Endodermal cell (in vitro differentiated cells): ENCODE measurements at places on chromosomes 6 and 20. TPM values are rescaled to one million over a fixed set of nuclear protein-coding genes. Genes with fewer than 3 reads are reported as not detected.

The PDE7B gene
- 0.16 and 0.26 TPM in 2 replicates for total RNA-seq

The NHLRC1 gene
- total RNA-seq = 0.70 and 0.88 TPM in 2 replicates

The SUMO4 gene
- 0.97 to 2.1 TPM (median 1.3 TPM) in 3 replicates for total RNA-seq

- no peaks in the 10 kb centered on the region for H3K27me3 ChIP-seq
- H3K36me3 ChIP-seq = no peaks in the 10 kb centered on the region
- peaks cover 6% of the 10 kb centered on the region for H3K4me1 ChIP-seq
- H3K4me3 ChIP-seq = no peak overlapping the region
- DNase-seq = no peak
Measured at GRCh38 chr6:148888856-148889255, 142.0 kb downstream of the UST start.

The AKIRIN2 gene
- 70.4 and 78.4 TPM in 2 replicates for total RNA-seq

DNA sequence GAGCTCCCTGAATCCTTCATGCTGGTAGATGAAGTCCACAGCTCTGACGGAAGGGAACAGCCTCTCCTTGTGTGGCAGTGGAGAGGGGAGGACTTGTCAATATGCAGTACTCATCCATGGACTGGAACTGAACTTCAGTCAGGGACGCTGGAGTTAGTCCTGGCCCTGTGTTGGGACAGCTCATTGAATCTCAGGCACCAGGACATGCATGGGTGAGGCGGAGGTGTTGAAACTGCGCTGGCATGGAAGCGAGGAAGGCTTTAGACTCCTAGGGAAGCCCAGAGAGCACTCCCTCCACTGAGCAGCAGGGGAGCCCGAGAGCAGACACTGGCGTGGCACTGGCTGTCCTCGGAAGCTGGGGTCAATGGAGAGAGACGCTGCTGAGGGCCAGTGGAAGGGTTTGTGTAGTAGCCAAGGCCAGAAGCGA is 161.3 kb upstream of the GGTLC1 start:
- H3K27me3 ChIP-seq = no peaks in the 10 kb centered on the region
- DNase-seq = peak; percentile 91
- H3K36me3 ChIP-seq = no peaks in the 10 kb centered on the region

DNA sequence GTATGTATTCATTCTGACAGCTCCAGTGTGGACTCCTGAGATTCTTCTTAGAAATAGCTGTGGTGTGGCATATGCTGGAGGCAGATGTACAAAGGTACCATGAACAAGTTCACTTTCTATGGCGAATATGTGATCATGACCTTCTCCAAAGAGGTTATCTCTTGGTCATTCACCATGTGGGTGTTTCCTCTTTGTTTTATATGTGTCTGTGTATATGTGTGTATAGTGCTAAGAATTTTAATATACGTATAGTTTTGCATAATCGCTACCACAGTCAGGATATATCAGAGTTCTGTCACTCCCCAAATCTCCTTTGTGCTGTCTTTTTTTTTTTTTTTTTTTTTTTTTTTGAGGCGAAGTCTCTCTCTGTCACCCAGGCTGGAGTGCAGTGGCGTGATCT is 47.1 kb downstream of the PHACTR2 start:
- DNase-seq = no peak
- no peaks in the 10 kb centered on the region for H3K27me3 ChIP-seq
- peaks cover 90% of the 10 kb centered on the region for H3K36me3 ChIP-seq
- H3K27ac ChIP-seq = no peak overlapping the region
- H3K4me3 ChIP-seq = no peak overlapping the region

GRCh38 chr6:41426438-41426851 is 91.0 kb downstream of the NCR2 start:
- peak; percentile 80 for DNase-seq
- no peaks in the 10 kb centered on the region for H3K36me3 ChIP-seq
- H3K27me3 ChIP-seq = peaks cover 72% of the 10 kb centered on the region

The NAA20 gene
- 35.1 and 39.4 TPM in 2 replicates for total RNA-seq

- no peaks in the 10 kb centered on the region for H3K36me3 ChIP-seq
- H3K27me3 ChIP-seq = no peaks in the 10 kb centered on the region
- H3K4me1 ChIP-seq = no peaks in the 10 kb centered on the region
- peak; percentile 78 for DNase-seq
Measured at GRCh38 chr20:48603116-48603818, 224.5 kb downstream of the PREX1 start.

GRCh38 chr6:4896401-4896800 is 107.4 kb downstream of the RPP40 start:
- peaks cover 42% of the 10 kb centered on the region for H3K36me3 ChIP-seq
- H3K27ac ChIP-seq = peak overlapping the region; percentile 38
- H3K4me1 ChIP-seq = no peaks in the 10 kb centered on the region
- no peak overlapping the region for H3K4me3 ChIP-seq
- no peaks in the 10 kb centered on the region for H3K27me3 ChIP-seq
- no peak for DNase-seq

DNA sequence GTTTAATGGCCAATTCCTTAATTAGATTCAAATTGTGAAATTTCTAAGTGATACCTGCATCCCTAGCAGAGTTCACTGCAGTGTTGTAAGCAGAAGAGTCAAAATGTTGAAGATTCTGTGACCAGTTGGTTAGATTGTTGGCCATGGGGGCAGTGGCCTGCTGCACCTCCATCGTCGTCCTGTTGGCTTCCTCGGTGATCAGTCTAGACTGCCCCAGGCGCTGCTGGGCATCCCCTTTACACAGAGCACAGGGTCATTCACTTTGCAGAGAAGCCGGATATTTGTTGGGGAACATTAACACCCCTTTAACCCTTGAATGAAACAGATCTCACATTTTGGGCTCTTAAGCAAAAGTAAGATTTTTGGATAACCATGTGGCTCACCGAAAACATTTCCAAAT is 60.7 kb downstream of the FAM229B start:
- no peak overlapping the region for H3K4me3 ChIP-seq
- DNase-seq = no peak
- H3K27me3 ChIP-seq = no peaks in the 10 kb centered on the region
- no peaks in the 10 kb centered on the region for H3K36me3 ChIP-seq
- no peak overlapping the region for H3K27ac ChIP-seq
- no peaks in the 10 kb centered on the region for H3K4me1 ChIP-seq

The MYCT1 gene
- 7.9 to 9.9 TPM (median 8.8 TPM) in 3 replicates for total RNA-seq

DNA sequence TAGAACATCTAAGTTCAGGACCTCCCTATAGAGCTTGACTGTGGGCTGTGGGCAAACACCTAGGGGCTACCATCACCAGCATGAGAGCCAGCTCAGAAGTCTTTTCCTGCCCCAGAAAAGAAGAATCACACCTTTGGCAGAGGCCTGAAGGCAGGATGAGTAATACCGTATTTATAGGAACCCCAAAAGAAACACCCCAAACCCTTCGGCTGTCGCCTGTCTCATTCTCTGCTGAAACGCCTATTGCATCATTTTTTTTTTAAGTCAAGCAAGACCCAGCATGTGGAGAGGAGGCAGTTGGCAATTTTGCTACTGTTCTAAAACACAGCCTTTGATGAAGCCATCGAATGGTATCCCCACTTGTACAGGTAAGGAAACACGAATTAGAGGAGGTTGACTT is 436.4 kb downstream of the TFAP2A start:
- no peaks in the 10 kb centered on the region for H3K27me3 ChIP-seq
- no peak overlapping the region for H3K27ac ChIP-seq
- no peak for DNase-seq
- H3K36me3 ChIP-seq = no peaks in the 10 kb centered on the region
- H3K4me3 ChIP-seq = no peak overlapping the region

The SMPD2 gene
- 9.3 to 11.4 TPM (median 11.1 TPM) in 3 replicates for total RNA-seq

The DHX16 gene
- 33.9 and 34.5 TPM in 2 replicates for total RNA-seq

- no peak for DNase-seq
- no peak overlapping the region for H3K4me3 ChIP-seq
- H3K27me3 ChIP-seq = no peaks in the 10 kb centered on the region
- H3K27ac ChIP-seq = no peak overlapping the region
Measured at GRCh38 chr20:23412026-23412425, 9.3 kb downstream of the NAPB start.

The MATN4 gene
- total RNA-seq = 0.18 and 0.20 TPM in 2 replicates

The CYP39A1 gene
- total RNA-seq = 2.5 to 3.9 TPM (median 3.8 TPM) in 3 replicates

GRCh38 chr20:47825011-47825762 is 39.9 kb upstream of the SULF2 start:
- H3K27me3 ChIP-seq = no peaks in the 10 kb centered on the region
- no peak for DNase-seq
- no peaks in the 10 kb centered on the region for H3K36me3 ChIP-seq
- no peak overlapping the region for H3K4me3 ChIP-seq

DNA sequence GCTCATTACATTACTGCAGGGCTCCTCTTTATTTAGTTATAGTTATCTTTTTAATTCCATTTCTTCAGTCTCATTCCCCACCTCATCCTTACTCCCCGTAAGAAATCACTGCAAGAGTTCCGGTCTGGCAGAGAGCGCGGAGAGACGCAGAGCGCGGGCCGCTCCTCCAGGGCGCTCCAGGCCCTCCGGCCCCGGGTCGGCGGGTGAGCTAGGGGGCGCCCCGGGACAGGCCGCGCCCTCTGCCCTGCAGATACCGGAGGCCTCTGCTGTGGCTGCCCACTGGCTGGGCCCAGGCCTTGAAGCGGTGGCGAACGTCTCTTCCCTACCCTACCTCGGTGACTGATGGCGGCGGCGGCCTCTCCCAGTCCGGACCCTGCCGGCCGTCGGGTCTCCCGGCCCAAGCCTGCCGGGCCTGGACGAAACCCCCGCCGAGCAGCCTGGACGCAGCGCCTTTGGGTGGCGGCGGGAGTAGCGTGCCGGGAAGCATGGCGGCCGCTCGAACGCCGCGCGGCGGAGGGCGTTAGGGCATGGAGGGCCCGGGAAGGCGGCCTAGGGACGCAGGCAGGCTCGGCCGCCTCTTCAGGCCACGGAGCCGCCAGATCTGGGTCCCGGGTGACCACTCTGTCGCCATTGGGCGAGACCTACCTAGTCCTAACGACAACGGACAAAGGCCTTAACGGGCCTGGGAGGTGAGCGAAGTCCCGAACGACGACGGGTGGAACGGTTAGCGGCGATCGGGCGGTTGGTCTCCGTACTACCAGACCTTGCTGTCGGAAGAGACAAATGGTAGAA is 16.4 kb upstream of the HMGN4 start:
- H3K4me3 ChIP-seq = peak overlapping the region; percentile 85
- H3K4me1 ChIP-seq = peaks cover 2% of the 10 kb centered on the region

DNA sequence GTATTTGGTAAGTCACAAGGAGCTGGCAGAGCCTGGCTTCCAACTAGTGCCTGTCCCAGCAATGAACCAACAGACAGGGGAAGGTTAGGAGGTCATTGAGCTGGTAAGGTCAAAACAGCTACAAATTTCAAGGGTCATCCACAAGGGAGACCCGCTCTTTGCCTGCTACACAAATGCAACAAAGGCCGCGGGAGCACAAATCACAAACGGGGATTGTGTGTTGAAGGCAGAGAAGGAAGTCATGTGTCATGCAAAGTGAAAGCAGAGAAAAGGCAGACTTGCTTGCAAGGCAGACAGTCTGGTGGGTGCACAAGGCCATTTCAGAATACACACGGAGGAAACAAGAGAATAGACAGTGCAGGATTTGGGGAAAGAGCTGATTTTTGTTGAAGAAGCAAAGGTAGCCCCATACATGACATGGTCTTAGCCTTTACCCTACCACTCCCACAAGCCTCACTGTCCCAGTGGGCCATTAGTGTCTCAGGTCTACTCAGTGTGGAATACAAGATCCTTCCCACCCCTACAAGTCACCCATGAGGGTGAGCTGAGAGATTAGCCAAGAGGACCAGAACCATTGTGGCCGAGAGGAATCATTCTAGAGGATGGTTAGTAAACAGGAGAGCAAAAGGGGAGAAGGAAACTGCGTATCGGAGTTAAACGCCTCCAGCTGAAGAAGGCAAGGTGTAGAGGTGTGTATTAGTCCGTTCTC is 18.1 kb upstream of the SAMHD1 start:
- H3K27me3 ChIP-seq = no peaks in the 10 kb centered on the region
- no peaks in the 10 kb centered on the region for H3K4me1 ChIP-seq
- H3K36me3 ChIP-seq = no peaks in the 10 kb centered on the region

The NOTCH4 gene
- total RNA-seq = 0.94 to 2.5 TPM (median 2.0 TPM) in 3 replicates

The RIOK1 gene
- 17.7 and 23.4 TPM in 2 replicates for total RNA-seq

DNA sequence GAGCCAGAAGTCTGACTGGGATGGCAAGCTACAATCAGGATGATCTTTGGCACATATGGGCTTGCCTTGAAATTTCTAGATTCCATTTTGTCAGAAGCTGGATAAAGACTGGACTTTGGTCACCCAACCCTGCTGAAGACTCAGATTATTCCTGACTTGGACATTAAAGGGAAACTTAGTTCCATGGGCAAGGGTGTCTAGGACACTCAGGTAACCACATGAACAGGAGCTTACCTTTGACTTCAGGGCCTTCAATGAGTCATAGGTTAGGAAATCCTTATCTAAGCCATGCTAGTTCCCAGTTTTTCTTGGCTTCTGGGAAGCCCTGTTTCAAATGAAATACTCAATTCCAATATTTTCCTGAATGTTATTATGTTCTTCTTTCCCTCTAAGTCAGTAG is 28.5 kb upstream of the IFNGR1 start:
- H3K4me3 ChIP-seq = no peak overlapping the region
- no peaks in the 10 kb centered on the region for H3K4me1 ChIP-seq
- DNase-seq = no peak
- no peaks in the 10 kb centered on the region for H3K36me3 ChIP-seq

The BPIFA1 gene
- 1.4 and 2.3 TPM in 2 replicates for total RNA-seq

DNA sequence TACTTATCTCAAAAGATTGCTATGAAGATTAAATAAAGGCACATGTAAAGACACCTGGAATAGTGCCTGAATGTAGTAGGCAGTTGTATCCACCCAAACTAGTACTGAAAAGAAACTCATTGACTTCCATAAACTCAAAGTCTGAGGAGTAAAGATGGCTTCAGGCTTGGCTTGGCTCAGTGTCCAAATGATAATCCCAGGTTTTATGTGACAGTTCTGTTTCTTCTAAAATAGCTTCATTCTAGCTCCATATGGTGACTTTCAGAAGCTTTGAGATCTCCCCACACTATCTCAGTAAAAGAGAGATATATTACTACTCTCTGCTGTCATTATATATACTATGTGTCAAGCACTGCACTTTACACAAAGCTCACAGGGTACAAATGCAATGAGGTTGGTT is 121.3 kb downstream of the DOK5 start:
- DNase-seq = no peak
- no peaks in the 10 kb centered on the region for H3K4me1 ChIP-seq
- H3K27ac ChIP-seq = no peak overlapping the region
- no peaks in the 10 kb centered on the region for H3K36me3 ChIP-seq
- H3K27me3 ChIP-seq = no peaks in the 10 kb centered on the region

GRCh38 chr6:83597511-83597910 is 85.2 kb downstream of the PRSS35 start:
- H3K36me3 ChIP-seq = no peaks in the 10 kb centered on the region
- no peak for DNase-seq
- H3K4me1 ChIP-seq = peaks cover 4% of the 10 kb centered on the region
- H3K4me3 ChIP-seq = no peak overlapping the region

- no peaks in the 10 kb centered on the region for H3K36me3 ChIP-seq
- H3K27ac ChIP-seq = no peak overlapping the region
- no peaks in the 10 kb centered on the region for H3K4me1 ChIP-seq
- DNase-seq = no peak
Measured at GRCh38 chr6:138620630-138621029, 121.3 kb upstream of the NHSL1 start.

DNA sequence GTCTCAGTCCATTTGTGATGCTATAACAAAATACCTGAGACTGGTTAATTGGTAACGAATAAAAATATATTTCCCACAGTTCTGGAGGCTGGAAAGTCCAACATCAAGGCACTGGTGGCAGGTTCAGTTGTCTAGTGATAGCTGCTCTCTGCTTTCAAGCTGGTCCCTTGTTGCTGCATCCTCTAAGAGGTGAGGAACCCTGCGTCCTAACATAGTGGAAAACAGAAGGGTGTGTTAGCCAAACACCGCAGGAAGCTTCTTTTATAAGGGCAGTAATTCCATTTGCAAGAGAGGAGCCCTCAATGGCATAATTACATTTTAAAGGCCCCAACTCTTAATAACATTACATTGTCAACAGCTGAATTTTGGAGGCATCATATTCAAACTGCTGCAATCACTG is 372.7 kb downstream of the ADGRB3 start:
- H3K27ac ChIP-seq = no peak overlapping the region
- no peak for DNase-seq
- H3K27me3 ChIP-seq = no peaks in the 10 kb centered on the region
- no peaks in the 10 kb centered on the region for H3K36me3 ChIP-seq

The HLA-DPB1 gene
- total RNA-seq = 13.5 and 14.7 TPM in 2 replicates
